ENCODE measurements at places on chromosomes 1 and 21. TPM values are rescaled to one million over a fixed set of nuclear protein-coding genes. Genes with fewer than 3 reads are reported as not detected.

DNA sequence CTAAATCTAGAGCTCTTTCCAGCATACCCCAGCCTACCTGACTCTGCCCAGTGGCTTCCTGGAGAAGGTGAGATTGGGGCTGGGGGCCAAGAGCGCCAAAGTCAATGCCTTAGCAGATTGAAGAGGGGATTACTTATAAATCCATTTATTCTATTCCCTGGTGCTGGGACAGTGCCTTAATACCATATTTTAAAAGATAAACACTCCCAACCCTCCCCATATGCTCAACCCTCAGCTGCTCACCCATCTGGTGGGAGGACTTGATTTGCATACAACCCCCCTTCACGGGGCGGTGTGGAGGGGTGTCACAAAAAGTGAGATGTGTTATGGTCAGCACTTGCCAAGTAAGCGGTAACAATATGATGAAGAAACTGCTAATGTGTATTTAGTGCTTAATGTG is 3.2 kb upstream of the DISP3 start:
- no peak for DNase-seq

DNA sequence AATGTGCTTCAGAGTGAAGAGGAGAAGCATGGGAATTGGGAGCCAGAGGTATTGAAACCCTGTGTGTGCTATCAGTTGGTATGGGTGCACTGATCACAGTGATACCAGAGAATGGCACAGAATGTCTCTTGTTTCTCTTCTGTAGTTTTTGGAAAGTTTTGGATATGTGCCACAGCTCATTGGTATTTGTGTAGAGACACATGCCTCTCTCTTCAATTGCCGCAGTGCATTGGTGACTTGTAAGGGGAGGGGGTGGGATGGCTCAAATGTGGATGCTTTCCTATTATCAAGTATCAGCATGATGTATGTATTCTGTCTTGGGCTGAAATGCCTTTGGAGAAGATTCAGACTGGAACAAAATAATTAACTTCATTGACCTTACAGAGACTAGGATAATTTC is 101.0 kb downstream of the HMCN1 start:
- no peak for DNase-seq

- no peak for DNase-seq
Observed at GRCh38 chr1:154263465-154264332, 8.7 kb upstream of the HAX1 start.

DNA sequence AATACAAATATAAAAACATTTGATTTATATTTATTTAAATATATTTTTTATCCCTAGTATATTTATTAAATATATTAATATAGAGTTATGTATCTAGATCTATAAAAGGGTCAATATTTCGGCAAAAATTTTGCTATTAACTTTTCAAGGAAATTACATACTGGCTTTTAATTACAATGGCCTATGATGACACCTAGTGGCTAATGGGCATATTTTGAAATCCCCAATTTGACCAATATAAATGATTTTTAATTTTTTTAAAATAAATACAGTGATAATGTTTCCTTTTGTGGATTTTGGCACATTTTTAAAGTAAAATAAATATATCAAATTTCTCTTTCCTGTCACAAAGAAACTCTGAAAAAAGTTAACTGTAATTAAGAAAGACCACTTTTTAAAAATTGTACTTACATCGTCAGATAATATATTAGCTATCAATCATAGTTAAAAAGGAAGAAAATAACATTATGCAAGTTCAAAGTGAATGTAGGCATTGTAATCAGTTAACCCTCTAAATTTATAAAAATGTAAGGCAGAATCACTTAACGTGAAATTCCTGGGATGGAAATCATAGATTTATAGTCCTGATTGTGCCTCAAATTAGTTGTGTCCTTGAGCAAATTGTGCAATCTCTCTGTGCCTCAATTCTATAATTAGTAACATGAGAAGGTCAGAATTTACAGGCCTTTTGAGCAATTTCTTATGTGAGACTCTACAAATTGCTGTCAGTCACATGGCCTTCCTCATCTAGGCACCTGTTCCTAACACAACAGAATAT is 25.6 kb upstream of the RGS13 start:
- DNase-seq = peak; percentile 43

RPE65 gene
- polyA plus RNA-seq = 0.05 TPM

FAM110D gene
- polyA plus RNA-seq = 0.89 TPM

- no peak for DNase-seq
Observed at GRCh38 chr1:111888740-111889376, 100.6 kb downstream of the KCND3 start.

DNA sequence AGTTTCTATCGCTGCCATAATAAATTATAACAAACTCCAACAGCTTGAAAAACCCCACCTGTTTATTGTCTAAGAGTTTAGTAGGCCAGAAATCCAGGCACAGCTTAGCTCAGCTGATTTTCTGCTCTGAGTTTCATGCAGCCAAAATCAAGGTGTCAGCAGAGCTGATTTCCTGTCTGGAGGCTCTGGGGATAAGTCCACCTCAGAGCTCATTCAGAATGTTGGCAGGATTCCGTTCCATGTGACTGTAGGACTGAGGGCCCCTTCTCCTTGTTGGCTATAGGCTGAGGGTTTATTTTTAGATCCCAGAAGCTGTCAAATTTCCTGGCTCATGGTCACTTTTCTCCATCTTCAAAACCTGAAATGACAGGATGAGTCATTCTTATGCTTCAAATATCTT is 91.6 kb upstream of the CHODL start:
- DNase-seq = peak; percentile 90

- DNase-seq = no peak
Observed at GRCh38 chr1:113242481-113242880, 147.8 kb upstream of the MAGI3 start.

ZFP69 gene
- 4.3 TPM for polyA plus RNA-seq

GRCh38 chr21:36627242-36627641 is 71.7 kb upstream of the SIM2 start:
- DNase-seq = no peak

OR2L3 gene
- not detected for polyA plus RNA-seq
